ENCODE measurements at places on chromosomes 5 and 9.

GRCh38 chr9:25427898-25428297 lies 250.3 kb downstream of the TUSC1 start:
- DNase-seq = no peak

DNA sequence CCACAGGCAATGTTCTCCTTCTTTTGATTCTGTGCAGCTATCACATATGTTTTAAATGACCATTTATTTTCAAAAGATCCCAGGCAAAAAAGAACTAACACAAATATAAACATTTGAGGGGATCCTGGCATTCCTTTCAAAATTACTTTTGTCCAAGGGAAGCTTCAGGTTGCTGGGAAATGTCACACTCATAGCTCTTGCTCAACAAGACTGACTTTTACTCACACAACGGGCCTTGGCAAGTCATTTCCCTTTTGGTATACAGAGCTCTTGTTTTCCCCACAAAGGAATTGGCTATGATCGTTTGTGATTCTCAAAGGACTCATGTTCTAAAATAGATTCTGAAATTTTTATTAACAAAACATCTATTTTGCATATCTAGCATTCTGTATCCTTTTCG lies 4.5 kb upstream of the PALM2AKAP2 start:
- no peak for DNase-seq

DNA sequence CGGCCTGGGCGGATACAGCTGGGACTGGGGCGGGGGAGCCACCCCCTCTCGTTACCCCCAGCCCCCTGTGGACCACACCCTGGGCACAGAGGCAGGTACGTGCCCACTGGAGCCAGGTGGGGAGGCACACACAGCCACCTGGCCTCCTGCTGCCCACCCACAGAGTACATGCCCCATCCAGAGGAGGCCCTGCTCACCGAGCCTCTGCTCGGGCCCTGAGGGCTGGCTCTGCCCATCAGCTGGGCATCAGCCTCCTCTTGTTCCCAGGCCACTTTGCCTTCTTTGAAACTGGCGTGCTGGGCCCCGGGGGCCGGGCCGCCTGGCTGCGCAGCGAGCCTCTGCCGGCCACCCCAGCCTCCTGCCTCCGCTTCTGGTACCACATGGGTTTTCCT lies 6.3 kb downstream of the MAMDC4 start:
- no peak for DNase-seq

DNA sequence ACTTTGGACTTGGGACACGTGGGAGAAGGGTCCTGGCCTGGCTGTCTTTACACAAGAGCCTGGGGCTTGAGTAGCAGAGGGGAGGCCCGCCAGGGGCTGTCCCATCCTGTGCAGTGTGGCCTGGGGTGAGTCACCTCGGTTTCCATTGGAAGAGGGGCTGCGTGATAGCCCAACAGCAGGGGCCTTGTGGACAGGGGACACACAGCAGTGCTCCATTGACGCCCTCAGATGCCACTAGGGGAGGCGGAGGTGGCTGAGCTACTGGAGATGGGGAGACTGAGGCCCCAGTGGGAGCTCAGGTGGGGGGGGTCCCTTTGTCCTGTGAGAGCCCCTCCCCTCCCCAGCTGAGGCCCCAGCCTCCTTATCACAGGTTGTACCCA lies 50.0 kb upstream of the RNU6ATAC start:
- no peak for DNase-seq

DNA sequence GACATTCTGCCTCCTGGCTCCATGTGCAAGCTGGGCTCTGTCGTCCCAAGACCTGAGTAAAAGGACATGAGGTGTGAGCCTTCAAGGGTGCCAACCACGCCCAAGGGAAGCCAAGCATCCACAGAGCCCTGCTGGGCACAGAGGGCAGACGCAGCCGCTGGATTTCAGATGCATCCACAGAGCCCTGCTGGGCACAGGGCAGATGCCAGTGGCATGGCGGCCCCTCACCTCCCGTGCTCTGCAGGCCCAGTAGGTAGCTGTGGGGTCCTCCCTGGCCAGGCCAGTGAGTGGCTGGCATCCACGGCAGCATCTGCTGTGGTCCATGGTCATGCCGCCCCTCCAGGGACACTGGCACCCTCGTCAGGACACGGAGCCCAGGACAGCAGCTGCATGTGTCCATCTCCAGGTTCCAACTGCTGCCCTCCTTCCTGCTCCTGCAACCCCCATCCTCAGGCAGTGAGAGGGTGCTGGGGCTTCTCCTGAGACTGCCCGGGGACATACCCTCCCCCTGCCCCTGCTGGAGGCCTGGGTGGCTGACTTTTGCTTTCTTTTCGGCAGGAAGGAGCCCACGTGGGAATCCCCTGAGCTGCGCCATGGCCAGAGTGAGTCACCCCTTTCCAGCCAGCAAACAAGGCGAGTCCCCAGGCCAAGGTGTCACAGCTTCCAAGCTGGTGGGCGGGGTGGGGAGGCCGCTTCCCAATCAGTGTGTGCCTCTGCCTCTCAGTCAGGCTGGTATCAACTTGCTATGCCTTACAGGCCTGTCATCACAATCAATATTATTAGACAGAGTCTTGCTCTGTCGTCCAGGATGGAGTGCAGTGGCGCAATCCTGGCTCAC lies 4.0 kb upstream of the TRAF2 start:
- DNase-seq = no peak

DNA sequence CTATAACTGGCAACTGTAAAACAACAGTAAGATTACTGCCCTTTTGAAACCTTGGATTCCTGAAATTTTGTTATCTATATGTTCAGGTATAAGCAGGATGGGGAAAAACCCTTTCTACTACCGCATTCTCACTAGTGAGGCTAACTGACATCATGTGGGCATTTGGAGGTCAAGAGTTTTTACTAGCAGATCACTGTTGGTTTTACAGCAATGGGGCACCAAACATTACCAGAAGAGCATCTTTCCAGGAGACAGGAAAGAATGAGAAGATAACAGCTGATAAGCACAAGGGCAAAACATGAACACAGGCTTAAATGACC lies 20.9 kb upstream of the TTC33 start:
- DNase-seq = no peak

DNA sequence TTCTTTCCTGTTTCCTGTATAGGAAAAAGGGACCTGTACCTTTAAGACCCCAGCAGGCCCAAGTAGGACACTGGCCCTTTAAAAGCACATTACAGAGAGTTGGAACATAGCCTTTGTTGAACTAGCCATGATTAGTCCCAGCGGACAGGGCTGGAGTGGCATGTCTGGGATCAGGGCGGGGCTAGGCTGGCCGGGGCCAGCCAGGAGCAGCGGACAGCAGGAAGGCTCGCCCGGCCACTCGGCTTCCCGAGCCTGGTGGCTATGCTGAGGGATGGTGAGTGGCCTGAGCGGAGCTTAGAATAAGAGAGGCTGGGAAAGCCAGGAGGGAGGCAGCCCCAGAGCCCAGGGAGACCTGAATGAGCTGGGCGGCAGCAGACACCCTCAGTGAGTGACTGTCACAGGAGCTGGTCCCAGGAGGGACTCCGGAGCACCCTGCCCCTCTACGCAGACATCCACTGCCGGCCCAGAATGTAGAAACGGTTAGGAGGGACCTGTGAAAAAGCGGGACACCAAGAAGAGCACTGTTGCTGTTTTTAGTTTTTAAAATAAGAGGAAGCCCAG lies 92.1 kb downstream of the DAB2IP start:
- no peak for DNase-seq

GRCh38 chr9:74729136-74729695 lies 158.5 kb downstream of the TRPM6 start:
- no peak for DNase-seq

GRCh38 chr5:116650544-116650943 lies 75.9 kb upstream of the SEMA6A start:
- no peak for DNase-seq

- DNase-seq = no peak
Observed at GRCh38 chr5:124922255-124922975, 176.0 kb upstream of the ZNF608 start.

- DNase-seq = no peak
Observed at GRCh38 chr9:115672477-115673316, 480.9 kb upstream of the PAPPA start.

- DNase-seq = no peak
Observed at GRCh38 chr5:131461742-131462141, 173.3 kb downstream of the RAPGEF6 start.

GRCh38 chr5:12214267-12215015 lies 310.2 kb upstream of the CTNND2 start:
- DNase-seq = no peak

- no peak for DNase-seq
Observed at GRCh38 chr5:137205231-137206027, 293.7 kb downstream of the SPOCK1 start.

DNA sequence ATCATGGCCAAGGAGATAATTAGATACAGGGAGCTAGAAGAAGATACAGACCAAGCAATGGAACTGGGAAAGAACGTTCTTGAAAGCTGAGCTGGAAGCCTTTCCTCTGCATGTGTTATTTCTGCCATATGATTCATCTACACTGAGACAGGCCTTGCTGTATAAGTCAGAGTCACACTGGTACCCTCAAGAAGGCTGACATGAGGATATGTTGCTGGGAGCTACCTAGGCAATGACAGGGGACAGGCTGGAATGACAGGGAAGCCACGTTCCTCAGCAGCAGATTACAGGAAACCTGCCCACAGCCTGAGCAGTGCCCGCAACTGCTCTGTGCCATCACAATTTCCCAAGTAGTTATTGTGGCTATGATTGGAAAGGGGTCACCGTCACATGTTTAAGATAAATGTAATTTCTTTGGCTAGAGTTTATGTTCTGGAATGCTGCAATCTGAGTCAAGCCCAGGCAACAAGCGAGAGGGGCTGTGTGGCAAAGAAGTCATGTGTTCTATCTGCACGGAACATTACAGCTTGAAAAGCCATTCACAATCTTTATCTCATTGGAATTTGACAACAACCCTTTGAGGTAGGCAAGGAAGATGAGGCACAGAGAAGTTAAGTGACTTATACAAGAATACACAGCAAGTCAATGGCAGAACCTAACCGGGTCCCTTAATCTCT lies 108.2 kb downstream of the TTLL11 start:
- no peak for DNase-seq

DNA sequence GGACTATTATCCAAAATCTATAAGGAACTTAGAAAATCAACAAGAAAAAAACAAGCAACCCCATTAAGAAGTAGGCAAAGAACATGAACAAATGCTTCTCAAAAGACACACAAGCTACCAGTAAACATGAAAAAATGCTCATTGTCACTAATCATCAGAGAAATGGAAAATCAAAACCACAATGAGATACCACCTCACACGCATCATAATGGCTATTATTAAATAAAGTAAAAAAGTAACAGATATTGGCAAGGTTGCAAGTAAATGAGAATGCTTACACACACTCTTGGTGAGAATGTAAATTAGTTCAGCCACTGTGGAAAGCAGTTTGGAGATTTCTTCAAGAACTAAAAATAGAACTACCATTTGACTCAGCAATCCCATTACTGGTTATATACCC lies 167.0 kb upstream of the DMRTA1 start:
- DNase-seq = no peak

- no peak for DNase-seq
Observed at GRCh38 chr5:24141046-24141445, 503.7 kb downstream of the CDH10 start.

- no peak for DNase-seq
Observed at GRCh38 chr9:136688274-136689107, 1.2 kb upstream of the AGPAT2 start.

DNA sequence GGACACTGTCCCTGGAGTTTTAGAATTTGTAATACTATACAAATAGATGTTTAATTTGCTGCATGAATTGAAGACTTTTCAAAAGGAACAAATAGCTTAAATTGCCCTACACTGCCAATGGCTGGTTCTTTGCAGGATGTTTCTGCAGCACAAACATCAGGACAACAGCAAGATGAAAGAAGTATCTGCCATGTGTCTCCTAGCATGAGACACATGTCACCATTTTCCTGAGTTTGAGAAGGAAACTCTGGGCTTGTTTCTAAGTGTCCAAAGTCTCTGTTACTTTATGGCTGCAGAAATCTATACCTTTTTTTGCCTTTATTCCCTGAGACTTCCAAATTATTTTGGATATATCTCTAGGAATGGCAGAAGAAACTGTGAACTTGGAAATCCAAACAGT lies 623 bp upstream of the OR13F1 start:
- no peak for DNase-seq

All from AML-193 (cell line).